Germinal center (tissue), 1 donor: ENCODE measurements at places on chromosomes 7 and 10.

- DNase-seq = no peak
These were observed 29.8 kb downstream of the C10orf120 start for GRCh38 chr10:122669842-122670241.

GRCh38 chr10:97763947-97764346 lies 7.9 kb downstream of the SFRP5 start:
- no peak for DNase-seq

DNA sequence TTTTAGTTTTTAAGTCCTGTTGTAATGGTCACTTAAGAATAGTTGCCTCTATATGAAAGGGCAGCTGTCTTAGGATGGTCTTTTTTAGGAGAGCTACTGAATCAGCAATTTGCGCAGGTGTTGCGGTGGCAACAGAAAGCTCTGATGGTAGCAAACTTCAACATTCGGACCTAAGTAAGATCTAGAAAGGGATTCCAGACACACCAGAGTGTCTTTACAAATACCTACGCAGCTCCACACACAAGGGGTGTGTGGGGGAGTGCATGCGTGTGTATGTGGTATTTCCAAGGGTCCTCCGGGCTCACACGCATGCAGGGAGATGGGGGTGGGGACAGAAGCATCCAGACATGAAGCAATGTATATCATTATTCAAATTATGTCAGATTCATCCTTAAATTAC lies 438.6 kb upstream of the MGMT start:
- DNase-seq = no peak

- DNase-seq = no peak
These were observed 66.0 kb downstream of the ELMO1 start for GRCh38 chr7:37382546-37383088.

- no peak for DNase-seq
These were observed 93.0 kb upstream of the STRIP2 start for GRCh38 chr7:129341212-129341611.

GRCh38 chr10:5497948-5498730 lies 1.2 kb downstream of the CALML5 start:
- DNase-seq = no peak

GRCh38 chr10:111600772-111601171 lies 523.9 kb downstream of the ADRA2A start:
- DNase-seq = no peak

- DNase-seq = no peak
These were observed 91.1 kb downstream of the CXCL12 start for GRCh38 chr10:44293842-44294241.

GRCh38 chr10:124087672-124088634 lies 5.4 kb downstream of the CHST15 start:
- DNase-seq = no peak

- DNase-seq = no peak
These were observed 72.6 kb downstream of the AHR start for GRCh38 chr7:17370901-17371585.

- DNase-seq = no peak
These were observed 90.1 kb upstream of the CYP26C1 start for GRCh38 chr10:92970301-92971070.

- DNase-seq = no peak
These were observed 1.3 kb upstream of the COMMD3 start for GRCh38 chr10:22314852-22315251.

GRCh38 chr7:55486991-55487390 lies 85.3 kb downstream of the VOPP1 start:
- no peak for DNase-seq

- no peak for DNase-seq
These were observed 184.0 kb upstream of the RNF32 start for GRCh38 chr7:156456503-156457115.

DNA sequence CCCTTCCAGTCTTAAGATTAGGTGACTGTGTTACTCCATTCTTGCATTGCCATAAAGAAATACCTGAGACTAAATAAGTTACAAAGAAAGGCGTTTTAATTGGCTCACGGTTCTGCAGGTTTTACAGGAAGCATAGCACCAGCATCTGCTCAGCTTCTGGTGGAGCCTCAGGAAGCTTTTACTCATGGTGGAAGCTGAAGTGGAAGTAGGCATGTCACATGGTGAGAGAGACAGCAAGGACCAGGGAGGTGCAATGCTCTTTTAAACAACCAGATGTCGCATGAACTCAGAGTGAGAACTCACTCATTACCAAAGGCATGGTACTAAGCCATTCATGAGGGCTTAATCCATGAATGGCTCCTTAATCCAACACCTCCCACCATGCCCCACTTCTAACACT lies 34.0 kb upstream of the TMEM273 start:
- DNase-seq = no peak

- DNase-seq = no peak
These were observed 126.2 kb upstream of the NRP1 start for GRCh38 chr10:33460505-33461294.

DNA sequence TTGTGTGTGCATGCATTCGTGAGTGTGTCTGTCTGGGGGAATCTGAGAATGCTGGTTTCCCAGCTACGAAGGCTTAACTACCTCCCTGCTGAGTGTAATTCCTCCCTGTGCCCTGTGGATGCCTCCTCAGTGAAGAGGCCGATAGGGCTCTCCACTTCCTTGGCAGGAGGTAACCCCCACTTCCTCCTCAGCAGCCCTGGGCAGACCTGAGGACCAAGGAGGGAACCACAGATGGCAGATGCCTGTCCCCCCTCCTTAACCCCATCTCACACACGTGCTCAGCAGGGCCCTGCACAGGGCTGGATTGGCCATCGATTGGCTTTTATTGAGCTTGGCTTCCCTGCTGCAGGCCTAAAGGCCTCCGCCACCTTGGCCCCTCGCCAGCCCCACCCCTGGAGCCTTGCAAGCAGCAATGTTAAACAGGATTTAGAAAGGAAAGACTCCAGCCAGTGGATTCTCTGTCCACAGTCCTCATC lies 45.6 kb upstream of the LRRC4 start:
- DNase-seq = no peak

DNA sequence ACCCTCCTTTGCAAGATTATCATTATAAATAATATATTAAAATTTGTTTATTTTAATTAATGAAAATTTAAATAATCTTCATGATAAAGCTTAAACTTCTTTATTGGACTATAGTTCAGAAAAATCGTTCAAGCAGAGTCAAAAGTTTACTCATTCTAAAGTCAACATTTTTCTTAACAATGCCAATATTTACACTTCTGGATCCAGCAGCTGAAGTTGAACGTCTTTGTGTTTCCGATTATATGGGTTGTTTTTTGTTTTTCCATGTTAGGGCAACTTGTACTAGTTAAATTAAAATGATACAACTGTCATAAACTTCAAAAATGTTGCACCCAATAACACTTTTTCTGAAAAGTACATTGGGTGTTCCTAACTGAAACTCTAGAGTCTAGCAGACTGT lies 43.8 kb downstream of the GRB10 start:
- DNase-seq = no peak

DNA sequence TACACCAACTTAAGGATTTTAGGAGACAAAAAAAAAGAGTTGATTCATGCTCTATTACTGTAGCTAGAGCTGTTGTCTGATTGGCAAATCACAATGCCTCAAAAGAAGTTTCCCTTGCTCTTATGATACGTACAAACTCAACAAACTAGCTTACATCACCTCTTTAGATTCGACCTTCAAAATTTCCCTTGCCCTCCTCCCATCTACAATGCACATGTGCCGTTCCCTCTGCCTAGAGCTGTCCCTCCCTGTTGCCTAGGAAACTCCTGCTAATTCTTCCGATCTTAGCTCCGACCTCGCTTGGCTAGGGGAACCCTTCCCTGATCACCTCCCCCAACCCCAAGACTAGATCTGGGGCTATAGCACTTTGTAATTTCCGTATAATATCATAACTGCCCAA lies 55.4 kb downstream of the MAP3K8 start:
- no peak for DNase-seq

- no peak for DNase-seq
These were observed 175.0 kb downstream of the PLPP4 start for GRCh38 chr10:120632047-120632446.

DNA sequence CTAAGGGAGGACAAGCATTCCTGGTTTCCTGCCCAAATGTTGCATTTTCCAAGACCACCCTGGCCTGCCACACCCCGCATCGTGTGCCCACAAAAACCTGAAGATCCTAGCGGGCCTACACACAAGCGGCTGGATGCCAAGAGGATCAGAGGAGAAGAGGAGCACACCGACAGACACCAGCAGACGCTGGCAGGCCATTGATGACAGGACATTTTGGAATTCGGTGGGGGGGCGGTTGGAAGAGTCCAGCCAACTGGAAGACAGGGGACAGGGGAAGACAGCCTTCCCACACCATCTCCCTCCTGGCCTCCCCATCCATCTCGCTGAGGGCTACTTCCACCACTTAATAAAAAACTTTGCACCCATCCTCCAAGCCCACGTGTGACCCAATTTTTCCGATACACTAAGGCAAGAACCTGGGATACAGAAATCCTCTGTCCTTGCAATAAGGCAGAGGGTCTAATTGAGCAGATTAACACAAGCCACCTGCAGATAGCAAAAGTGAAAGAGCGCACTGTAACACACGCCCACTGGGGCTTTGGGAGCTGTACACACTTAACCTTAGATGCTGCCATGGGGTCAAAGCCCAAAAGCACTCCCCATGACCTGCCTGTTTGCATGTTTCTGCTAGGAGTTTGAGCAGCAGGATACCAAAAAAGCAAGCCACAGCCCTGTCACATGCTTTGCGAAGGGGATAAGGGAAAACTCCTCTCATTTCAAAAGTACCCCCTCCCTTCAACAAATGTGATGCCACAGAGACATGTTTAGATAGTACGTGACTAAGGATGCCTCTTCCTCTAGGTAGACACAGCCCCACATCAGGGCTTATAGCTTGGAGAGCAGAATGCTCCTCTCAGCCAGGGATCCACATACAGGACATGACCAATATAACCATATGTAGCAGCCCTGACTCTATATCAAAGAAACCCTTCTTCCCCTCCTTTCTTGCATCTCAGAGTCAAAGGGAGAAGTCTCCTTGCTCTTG lies 13.4 kb upstream of the SMNDC1 start:
- DNase-seq = no peak

DNA sequence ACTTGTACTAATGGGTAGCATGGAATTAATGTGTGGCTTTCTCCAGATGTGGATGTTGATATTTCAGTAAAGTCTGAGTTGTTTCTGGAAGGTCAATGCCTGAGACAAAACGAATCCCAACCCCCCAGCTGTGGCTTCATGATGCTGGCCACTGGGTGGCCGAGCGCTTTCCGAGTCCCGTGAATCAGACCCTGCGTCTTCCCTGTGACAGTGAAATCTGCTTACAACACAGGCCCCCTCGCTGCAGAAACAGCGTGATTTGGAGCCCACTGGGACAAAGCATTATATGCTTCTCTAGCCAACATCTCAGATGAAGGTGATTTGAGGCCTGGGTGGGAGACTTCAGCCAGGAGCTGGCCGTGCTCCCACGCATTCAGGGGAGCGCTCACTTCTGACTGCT lies 124.7 kb downstream of the WDR37 start:
- no peak for DNase-seq

- no peak for DNase-seq
These were observed 2.7 kb upstream of the MUC17 start for GRCh38 chr7:101017064-101017777.

GRCh38 chr10:126654579-126654978 lies 15.9 kb downstream of the C10orf90 start:
- DNase-seq = no peak

DNA sequence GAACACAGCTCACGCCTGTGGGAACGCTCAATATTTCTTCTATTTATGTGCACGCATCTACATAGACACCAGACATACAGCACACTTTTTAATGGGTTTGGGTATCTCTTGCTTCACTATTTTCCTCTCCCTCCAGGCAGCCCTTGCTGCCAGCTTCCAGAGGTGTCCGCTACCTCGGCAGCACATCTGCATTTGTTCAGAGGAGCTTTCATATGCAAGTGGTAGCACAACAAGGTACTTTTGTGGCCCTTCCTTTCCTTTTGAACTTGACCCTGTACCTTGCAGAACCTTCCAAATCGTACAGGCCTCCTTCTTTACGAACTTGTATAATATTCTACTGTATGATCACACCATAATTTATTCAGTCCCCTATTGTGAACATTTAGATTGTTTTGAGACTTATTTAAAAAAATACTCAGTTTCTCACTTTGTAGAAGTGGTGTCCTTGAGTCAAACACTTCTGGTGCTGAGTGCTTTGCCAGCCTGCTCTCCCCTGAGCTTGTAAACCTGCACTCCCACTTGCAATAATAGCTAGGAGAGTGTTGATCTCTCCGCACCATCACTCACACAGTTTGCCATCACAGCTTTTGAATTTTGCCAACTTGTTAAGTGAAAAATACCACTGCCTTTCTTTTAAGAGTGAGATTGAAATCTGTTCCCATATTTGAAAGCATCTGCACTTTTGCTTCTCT lies 106.0 kb upstream of the ZNF32 start:
- no peak for DNase-seq

- DNase-seq = no peak
These were observed 30.9 kb downstream of the LAMB1 start for GRCh38 chr7:107972075-107972482.

GRCh38 chr7:126557271-126557670 lies 695.5 kb downstream of the GRM8 start:
- no peak for DNase-seq

GRCh38 chr7:29216128-29216527 lies 21.6 kb downstream of the CHN2 start:
- DNase-seq = no peak

DNA sequence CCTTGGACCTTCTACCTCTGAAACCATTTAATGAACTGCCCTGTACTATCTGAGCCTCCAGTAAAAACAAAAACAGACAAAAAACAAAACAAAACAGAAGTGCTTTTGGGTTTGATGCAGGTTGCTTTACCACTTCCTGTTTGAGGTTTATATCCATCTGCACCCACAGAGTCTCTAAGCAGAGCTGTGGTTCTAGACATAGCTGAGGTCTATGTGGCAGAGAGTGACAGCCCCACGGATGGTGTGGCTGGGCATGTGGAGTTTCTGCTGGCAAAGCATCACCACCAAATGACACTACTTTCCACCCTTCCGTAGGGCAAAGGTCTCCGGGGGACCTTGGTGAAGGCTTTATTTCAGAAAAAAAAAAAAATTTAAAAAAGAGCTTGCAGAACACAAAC lies 754.2 kb downstream of the GRID1 start:
- peak; percentile 19 for DNase-seq

DNA sequence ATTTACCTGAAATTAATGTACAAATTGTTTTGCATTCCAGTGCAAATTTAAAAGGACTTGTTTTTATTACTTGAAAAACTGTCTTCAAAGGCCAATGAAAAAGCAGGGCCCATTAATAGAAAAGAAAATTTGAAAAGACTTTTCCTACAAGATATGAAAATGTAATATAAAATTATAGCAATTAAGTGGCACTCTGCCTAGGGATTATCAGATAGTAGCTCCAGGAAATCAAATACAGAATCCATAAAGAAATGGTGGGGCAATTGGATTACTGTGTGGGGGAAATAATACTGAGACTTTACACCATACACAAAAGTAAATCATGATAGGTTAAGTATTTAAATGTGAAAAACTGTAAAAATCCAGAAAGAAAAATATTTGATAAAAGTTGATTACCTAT lies 89.7 kb downstream of the GLCCI1 start:
- no peak for DNase-seq

DNA sequence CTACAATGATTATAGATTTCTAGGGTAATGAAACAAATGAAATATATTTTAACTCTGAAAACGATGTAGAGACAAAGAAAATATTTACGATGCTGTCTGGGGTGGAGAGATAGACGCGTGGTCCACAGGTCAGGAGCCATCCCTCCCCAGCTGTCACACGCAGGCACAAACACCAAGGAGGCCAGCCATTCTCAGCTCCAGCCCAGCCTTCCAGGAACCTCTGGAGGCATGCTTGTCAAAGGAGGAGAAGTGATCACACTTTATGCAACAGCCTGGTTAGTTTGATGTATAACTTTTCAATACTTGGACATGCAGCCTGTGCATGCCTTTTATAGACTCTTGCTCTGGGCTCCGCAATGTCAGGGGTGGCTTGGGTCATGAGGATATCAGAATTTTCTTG lies 391.5 kb upstream of the MGMT start:
- DNase-seq = no peak
